BE2C (cell line): ENCODE measurements at places on chromosomes 12 and 14.

DNA sequence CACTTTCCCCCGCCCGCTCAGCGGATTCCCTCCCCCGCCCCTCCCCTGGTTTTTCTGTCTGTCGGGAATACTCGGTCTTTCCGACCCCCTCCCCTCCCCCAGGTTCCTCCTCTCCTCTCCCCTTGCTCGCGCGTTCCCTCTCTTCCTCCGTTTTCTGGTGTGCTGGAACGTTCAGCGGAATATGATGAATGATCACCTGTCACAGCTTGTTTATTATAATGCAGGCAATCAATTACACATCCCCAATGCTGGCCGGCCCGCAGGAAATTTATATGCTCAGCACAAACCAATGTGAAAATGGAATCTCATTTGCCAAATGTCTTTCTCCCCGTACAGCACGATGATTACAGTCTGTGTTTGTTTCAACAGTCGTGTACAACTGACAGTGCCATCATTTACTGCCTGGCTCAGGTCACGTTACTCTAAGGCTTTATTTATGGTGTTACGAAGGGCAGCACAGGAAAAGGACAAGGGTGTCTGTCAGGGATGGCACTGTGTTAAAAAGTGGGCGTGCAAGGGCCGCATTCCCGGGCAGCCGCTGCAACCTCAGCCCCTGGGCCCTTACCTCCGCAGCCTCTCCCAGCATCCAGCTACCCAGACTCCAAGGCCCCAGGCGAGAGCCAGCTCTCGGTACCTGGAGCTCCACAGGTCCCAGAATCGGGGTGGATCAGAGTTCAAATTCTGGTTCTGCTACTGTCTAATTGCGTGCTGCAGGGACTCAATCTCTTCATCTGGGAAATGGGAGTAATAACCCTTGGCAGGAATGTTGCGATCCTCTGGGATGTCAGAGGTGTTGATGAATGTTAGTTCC is 24.7 kb upstream of the MAP1LC3B2 start:
- peak; percentile 55 for DNase-seq

DNA sequence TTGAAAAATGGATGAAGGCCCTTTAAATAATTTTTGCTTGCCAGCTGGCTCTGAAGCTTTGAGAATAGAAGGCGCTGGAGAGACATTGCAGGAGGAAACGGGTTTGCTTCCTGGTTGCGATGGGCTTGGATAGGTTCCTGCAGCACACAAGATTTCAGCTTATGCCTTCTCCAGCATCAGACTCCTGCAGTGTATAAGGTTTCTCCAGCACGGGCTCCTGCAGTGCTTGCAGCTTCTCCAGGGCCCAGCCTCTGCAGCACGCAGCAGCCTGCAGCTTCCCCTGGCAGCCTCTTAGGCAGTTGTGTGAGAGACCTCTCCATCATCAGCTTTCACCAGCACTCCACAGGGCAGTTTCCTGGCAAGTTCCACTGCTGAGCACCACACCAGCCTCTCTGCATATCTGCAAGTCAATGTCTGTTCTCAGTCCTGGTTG is 78.7 kb upstream of the ZDHHC17 start:
- DNase-seq: no peak

- DNase-seq: no peak
These were observed 28.8 kb upstream of the INF2 start for GRCh38 chr14:104660597-104660996.

DNA sequence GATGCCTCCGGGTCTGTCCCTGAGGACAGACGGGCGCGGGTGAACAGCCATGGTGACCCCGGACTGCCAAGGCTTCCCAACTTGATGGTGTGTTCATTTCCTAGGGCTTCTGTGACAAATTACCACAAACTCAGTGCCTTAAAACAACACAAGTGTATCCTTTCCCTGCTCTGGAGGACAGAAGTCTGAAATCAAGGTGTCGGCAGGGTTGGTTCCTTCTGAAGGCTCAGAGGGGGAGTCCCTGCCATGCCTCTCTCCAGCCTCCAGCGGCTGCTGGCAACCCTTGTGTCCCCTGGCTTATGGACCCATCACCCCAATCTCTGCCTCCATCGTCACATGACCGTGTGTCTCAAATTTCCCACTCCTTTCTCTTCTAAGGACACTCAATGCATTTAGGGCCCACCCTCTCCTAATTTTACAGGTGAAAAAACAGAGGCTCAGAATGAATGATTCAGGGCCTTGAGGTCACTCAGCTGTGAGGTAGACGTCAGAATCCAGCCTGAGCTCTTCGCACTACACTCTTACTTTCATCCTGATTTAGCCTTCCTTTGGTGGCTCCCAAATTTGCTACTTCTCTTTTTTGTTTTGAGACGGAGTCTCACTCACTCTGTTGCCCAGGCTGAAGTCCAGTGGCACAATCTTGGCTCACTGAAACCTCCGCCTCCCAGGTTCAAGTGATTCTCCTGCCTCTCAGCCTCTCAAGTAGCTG is 45.4 kb downstream of the VCPKMT start:
- no peak for DNase-seq

GRCh38 chr14:33510063-33510481 is 440.8 kb downstream of the EGLN3 start:
- peak; percentile 35 for DNase-seq

GRCh38 chr12:75862692-75863471 is 168.7 kb downstream of the PHLDA1 start:
- DNase-seq: no peak

GRCh38 chr12:1302201-1302870 is 292.0 kb downstream of the FBXL14 start:
- DNase-seq: no peak

- no peak for DNase-seq
These were observed 237.6 kb downstream of the ATXN7L3B start for GRCh38 chr12:74775276-74775675.

- no peak for DNase-seq
These were observed 51.5 kb upstream of the KCNJ8 start for GRCh38 chr12:21825886-21826617.

GRCh38 chr14:76908834-76909233 is 82.6 kb downstream of the LRRC74A start:
- DNase-seq: no peak

- DNase-seq: no peak
These were observed 27.9 kb upstream of the MYF6 start for GRCh38 chr12:80679346-80680131.

GRCh38 chr12:27521066-27521465 is 2.9 kb upstream of the PPFIBP1 start:
- DNase-seq: peak; percentile 54

DNA sequence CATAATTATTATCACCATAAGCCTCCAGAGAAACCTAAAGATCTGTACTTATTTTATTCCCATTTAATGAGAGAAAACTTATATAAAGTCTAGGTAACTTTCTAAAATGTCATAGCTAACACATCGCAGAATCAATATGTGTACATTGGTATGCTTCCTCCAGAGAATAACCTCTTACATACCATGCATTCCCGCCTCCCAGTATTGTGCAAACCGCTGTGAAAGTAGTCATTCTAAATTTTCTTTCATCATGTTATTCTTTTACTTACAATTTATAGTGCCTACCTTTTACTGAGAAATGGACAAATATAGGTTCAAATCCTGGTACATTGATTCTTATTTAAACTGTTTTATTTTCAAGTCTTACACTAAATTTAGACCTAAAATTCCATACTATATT is 463.4 kb downstream of the LRFN5 start:
- DNase-seq: no peak

DNA sequence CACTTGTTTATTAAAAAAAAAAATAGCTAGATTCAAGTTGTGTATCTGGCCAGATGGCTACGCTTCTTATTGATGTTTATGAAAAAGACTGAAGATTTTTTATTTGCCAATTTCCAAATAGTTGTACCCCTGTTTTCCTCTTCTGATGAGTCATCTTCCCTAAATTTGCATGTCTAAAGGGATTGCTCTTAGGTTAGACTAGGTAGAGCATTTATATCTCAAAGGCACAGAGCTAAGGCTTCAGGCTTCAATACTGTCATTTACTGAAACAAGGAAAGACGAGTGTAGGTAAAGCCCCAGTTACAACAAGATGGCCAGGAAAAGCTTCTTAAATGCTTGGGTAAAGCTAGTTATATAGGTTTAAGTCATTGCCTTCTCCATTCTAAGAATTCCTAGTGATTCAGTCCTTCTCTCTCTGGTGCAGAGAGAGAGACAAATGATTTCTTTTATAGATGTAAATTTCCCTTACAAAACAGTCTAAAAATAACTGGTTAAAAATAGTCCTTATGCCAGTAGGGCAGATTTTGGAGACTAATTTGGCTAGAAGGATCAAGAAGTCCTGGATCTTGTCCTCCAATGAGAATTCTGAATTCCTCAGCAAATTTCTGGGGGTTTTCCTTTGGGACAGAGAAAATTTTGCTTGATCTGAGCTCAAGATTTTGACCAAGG is 26.1 kb downstream of the LEMD3 start:
- DNase-seq: no peak

- peak; percentile 71 for DNase-seq
These were observed 25.0 kb upstream of the CIT start for GRCh38 chr12:119902084-119902509.

GRCh38 chr12:96985515-96986362 is 78.7 kb downstream of the NEDD1 start:
- peak; percentile 35 for DNase-seq

DNA sequence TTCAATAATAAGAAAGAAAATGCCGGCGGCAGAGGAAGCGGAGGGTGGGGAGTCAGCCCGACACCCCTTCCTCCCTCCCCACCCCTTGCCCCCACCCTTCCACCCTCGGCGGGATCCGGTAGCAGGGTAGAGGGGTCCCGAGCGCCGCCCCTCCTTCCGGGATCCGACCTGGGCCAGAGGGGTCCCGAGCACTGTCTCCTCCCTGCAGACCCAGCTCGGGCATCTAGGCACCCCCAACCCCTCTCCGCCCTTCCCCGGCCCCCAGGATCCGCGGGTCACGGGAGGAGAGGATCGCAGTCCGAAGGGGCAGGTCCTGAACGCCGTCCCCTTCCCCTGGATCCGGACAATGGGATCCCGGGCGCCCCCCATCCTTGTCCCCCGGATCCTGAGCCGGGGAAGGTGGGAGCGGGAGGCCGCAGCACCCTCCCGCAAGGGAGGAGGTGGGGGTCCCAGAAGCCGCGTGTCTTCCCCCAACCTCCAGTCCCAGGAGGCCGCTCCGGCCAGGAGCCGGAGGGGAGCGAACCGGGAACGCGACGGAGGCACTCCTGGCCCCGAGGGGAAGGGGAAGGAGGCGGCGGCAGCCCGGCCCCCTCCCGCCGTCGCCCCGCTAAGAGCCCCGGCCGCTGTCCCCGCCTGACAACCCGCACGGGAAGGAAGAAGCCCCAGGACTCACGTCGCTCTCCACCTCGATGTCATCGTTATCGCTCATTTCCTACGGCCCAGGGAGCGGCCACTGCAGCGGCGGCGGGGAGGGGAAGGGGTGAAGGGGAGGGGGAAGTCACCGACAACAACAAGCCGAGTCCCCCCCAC is 481 bp downstream of the MAX start:
- DNase-seq: peak; percentile 15

DNA sequence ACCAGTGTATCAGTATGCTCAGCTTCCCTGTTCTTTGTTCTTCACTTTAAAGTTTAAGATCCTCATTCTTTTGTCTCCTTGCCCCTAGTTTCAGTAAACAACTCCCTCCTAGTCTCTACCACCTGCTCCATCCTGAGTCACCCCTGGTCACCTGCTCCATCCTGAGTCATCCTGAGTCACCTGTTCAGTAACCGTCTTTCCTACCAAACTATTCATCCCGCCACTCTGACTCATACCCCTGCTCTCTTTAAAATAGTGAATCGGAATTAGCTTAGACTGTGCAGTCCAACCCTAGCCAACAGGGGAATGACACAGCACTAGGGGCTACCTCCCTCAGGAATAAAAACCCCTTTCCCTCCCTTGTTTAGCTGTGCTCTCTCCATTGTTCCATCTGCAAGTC is 888.1 kb upstream of the MDGA2 start:
- DNase-seq: no peak

DNA sequence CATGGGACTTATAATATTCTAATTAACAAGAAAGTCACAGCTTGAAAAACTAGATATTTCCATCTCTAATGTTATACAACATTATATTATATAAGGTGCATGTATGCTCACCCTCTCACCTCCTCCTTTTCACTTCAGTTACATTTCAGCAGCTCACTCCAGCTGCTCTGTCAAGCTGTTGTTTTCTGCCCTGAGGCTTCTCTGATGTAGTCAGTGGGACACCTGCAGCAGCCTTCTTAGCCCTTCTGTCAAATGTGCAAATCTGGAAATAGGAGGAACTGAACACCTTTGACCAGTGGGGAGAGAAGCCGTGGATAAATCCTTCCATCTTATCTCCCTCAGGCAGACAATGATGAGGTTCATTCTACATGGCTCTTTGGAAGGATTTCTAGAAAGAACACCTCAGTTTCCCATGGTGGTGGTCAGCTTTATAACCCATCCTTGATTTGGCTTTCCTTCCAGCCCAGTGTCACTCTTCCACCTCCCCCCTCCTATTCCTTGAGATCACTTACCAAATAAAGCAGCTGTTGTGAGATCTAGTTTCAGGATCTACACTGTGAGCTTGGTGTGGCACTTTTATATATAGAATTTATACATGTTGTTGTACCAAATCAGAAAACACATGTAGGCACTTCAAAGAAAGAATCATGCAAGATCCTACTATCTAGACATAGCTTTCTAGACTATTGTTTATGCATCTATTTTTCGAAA is 79.6 kb upstream of the STK38L start:
- no peak for DNase-seq

GRCh38 chr12:87985069-87985675 is 44.0 kb downstream of the C12orf50 start:
- DNase-seq: no peak

DNA sequence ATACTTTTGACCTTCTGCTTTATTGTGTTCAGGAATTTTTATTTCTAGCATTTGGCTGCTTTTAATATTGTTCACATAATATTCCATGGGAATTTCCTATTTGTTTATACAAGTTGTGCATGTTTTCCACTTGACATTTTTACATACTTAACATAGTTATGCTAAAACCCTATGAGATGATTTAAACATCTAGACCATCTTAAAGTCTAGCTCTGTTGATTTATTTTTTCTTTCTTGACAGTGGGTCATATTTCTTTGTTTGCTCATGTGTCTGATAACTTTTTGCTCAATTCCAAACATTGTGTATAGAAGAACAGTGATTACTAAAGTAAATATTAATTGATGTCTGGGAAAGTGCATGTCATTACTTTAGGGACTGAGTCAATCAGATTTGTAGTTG is 202.1 kb upstream of the PDZRN4 start:
- no peak for DNase-seq

- no peak for DNase-seq
These were observed 398.5 kb downstream of the LRIG3 start for GRCh38 chr12:58521796-58522195.

DNA sequence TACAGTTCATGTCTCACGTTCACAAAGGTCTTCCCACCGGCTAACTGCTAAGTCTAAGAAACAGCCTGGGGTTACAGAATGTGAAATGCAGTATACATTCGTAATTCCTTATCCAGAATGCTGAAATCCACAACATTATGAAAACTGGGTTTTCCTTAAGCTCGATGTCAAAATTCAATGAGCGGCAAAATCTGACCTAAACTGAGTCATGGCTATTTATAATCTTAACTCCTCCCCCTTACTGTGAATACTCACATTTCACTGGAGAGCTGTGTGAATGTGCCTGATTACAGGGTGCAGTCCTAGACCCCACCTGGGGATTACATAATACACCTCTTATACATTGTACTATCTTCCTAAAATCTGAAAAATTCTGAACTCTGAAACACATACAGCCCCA is 35.3 kb downstream of the STX2 start:
- no peak for DNase-seq

- DNase-seq: no peak
These were observed 37.3 kb upstream of the TBPL2 start for GRCh38 chr14:55477680-55478079.
